ENCODE measurements at places on chromosomes 5 and 9. TPM values are rescaled to one million over a fixed set of nuclear protein-coding genes. Genes with fewer than 3 reads are reported as not detected.

GRCh38 chr5:90994796-90995195 lies 388.3 kb downstream of the ARRDC3 start:
- DNase-seq, result no peak

- no peak for DNase-seq
Observed at GRCh38 chr5:124908581-124909451, 162.4 kb upstream of the ZNF608 start.

DNA sequence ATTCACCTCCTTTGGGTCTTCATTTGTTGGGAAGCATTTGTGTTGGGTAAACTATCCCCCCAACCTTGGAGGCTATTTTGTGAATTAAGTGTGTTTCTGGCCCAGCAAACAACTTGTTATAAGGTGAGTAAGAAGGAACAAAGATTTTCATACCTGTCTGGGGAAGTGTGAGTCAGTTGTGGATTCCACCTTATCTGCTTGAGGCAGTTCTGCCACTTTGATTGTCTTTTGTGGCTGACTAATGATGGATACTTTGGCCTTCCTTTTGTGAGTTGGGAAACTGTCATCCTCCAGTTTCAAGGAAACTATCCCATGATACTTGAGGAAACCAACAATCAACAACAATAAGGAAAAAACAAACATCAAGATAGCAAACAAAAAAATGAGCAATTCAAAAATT lies 24.6 kb upstream of the CER1 start:
- no peak for DNase-seq

DNA sequence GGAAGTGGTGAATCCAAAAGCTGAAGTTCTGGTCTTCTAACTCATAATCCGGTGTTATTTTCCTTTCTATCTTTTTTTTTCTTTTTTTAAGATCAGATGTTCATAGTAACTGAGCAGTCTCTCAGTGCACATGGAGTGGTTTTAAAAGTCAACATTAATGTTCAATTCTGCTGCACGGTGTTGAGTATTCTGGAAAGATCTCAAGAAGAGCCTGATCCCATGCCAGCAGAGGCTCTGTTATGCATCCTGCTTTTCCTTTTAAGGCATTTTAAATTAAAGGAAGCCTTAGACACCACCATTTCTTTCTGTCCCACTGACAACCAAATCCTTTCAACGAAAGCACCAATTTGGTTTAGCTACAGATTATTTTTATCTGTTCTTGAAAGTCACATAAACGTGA lies 33.4 kb downstream of the SEMA5A start:
- no peak for DNase-seq

DNA sequence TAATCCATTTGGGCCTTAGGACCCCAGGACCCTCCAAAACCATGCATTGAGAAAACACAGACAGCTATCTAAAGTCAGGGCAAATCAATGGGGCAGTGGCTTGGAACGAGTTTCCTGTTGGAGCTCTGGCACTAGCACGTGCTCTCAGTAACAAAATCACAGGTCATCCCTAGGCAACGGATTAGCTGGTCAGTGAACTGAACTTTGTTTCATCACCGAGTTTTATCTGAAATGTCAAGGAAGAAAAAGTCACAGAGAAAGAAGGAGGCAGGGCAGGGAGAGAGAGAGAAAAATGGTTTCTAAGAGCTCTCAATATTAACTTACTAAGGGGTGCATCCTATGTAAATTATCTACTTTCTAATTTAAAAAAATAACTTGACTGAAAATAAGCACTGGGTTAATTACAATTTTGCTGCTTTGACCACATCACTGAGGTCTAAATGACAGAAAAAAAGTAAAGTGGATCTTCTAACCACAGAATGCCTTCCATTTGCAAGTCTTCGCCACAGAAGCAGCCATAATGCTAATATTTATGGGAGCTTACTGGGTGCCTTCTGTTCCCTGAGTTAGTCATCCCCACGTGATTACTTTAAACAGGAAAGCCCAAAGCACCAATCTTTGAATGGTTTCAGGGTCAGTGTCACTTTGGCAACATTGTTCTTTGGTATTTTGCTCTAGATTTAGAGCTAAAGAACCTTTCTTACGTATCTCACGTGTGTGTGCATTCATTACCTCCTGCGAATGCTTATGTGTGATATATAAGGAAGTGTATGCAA lies 503.9 kb downstream of the RASEF start:
- DNase-seq, result no peak

GRCh38 chr5:17806818-17807468 lies 172.7 kb downstream of the TAF11L14 start:
- DNase-seq, result no peak

DNA sequence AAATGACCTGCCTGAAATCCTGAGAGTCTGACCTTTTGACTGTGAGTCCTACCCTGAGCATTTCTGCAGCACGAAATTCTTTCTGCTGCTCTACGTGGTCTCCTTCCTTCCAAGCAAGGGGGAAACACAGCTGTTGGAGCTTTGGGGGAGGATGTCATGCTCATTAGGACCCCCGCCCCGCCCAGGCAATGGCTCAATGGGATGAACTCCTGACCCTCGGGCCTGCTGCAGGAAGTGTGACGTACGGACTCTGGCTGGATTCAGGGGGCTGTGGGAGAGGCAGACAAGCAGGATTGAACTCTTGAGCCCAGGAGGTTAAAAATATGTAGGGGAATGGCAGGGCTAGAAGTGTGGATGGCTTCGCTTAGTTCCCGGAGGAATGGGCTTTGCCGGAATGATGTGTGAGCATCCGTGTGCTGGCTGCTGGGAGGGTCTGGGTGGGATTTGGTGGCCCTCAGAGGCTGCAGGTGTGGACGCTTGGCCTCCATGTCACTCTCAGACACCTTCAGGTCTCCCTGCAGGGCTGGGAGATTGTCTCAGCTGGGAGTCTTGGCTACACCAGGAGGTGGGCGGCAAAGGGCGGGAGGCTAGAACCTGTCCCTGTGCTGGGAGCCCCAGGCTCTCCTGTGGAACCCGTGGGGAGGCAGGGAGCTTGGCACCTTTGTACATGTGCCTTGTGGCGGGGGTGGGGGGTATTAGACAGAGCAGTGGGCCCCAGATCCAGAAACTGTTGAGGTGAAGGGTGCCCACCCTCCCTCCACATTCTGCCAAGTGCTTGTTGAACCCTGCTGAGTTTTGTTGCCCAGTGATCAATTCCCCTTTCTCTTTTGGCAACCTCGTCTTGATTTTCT lies 26.3 kb downstream of the STC2 start:
- DNase-seq, result no peak

DNA sequence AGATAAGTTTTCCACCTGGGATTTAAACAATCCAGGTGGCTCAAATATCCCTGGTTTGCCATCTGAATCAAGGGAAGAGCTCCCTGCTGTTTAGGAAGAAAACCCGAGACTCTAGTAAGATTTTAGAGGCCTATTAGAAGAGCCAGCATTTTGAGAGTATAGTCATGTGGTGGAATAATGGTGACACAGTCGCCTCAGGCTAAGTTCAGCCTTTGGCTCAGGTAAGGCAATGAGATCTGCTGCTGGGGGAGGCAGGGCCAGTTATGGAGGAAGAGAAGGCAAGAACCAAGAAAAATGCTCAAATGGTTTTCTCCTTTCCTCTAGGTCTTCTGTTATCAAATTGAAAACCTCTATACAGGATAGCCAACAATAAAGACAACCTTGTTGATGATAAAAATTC lies 16.2 kb downstream of the RAD1 start:
- no peak for DNase-seq

- DNase-seq, result no peak
Observed at GRCh38 chr5:95870105-95870672, 47.7 kb upstream of the GLRX start.

DNA sequence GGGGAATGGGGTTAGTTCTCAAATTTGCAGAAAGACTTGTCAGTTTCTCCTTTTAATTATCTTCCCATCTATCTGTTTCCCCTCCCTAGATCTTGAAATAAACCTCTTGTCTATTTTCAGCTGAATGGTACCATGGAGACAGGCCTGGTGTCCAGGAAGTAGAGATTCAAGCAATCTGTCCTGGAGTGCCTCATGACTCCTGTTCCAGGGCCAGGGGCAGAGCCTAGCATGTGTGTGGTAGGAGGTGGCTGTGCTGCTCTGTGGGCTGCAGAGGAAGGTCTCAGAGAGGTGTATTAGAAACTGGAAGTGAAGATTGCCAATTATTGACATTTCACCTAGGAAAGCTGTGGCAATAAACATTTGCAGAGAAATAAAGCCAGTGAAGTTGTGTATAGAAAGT lies 175.8 kb upstream of the ATP10B start:
- DNase-seq, result no peak

GRCh38 chr5:66974256-66974655 lies 222.3 kb downstream of the CD180 start:
- DNase-seq, result no peak

DNA sequence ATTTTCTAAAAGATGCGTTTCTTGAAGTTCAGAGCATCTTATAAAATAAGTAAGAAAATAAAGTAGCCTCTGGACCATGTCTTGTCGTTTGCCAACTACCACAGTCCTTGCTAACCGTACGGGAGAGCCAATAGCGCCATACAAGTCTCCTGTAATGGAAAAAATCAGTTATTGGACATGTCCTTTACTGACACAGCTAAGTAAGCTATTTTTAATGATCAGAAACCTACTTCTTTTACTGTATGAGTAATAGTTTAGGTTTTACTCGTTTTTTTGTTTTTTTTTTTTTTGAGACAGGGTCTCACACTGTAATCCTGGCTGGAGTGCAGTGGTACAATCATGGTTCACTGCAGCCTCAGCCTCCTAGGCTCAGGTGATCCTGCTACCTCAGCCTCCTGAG lies 37.7 kb upstream of the RAPGEF6 start:
- DNase-seq, result no peak

DNA sequence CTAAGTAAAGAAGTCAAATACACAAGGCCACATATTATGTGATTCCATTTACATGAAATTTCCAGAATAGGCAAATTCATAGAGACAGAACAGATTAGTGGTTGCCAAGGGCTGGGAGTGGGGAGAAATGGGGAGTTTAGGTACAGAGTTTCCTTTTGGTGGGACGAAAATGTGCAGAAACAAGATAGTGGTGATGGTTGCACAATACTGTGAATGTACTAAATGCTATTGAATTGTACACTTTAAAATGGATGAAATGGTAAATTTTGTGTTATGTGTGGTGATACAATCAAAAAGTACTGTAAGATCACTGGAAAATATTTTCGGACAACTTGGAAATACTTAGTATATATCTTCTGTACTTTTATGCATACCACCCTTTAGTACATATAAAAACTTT lies 15.0 kb downstream of the ECM2 start:
- DNase-seq, result no peak

GRCh38 chr9:98256756-98257155 lies 1.3 kb upstream of the TBC1D2 start:
- DNase-seq, result no peak

Gene RNF208
- 1.1 TPM for total RNA-seq

Gene PSMD5
- total RNA-seq, result 42.9 TPM

Gene FBLL1
- total RNA-seq, result 0.51 TPM

Gene FCN2
- total RNA-seq, result not detected

Gene FAM13B
- total RNA-seq, result 31.2 TPM

Gene DAB2
- total RNA-seq, result 70.7 TPM

Gene CCL21
- not detected for total RNA-seq

Gene SHISAL2B
- 1.4 TPM for total RNA-seq

Gene AUH
- 14.4 TPM for total RNA-seq
